ENCODE measurements at places on chromosomes 2 and 18. TPM values are rescaled to one million over a fixed set of nuclear protein-coding genes. Genes with fewer than 3 reads are reported as not detected.

The CD302 gene
- total RNA-seq: 0.62 TPM

The NTSR2 gene
- not detected for total RNA-seq

The ACVR1C gene
- 2.0 TPM for total RNA-seq

The FIGLA gene
- not detected for total RNA-seq

The ARHGAP25 gene
- total RNA-seq: 117 TPM

The MARCHF4 gene
- not detected for total RNA-seq

The KCNF1 gene
- total RNA-seq: not detected

The TUBA3E gene
- not detected for total RNA-seq

The VWC2L gene
- not detected for total RNA-seq

The KCNE4 gene
- total RNA-seq: not detected

The GPR17 gene
- not detected for total RNA-seq

The AGXT gene
- total RNA-seq: not detected

The TUBB6 gene
- 15.6 TPM for total RNA-seq

The MOB4 gene
- 18.1 TPM for total RNA-seq
